ENCODE measurements at places on chromosomes 4 and X. TPM values are rescaled to one million over a fixed set of nuclear protein-coding genes. Genes with fewer than 3 reads are reported as not detected.
A peak's percentile ranks its signal among the peaks of the same experiment; 100 is the strongest.

DNA sequence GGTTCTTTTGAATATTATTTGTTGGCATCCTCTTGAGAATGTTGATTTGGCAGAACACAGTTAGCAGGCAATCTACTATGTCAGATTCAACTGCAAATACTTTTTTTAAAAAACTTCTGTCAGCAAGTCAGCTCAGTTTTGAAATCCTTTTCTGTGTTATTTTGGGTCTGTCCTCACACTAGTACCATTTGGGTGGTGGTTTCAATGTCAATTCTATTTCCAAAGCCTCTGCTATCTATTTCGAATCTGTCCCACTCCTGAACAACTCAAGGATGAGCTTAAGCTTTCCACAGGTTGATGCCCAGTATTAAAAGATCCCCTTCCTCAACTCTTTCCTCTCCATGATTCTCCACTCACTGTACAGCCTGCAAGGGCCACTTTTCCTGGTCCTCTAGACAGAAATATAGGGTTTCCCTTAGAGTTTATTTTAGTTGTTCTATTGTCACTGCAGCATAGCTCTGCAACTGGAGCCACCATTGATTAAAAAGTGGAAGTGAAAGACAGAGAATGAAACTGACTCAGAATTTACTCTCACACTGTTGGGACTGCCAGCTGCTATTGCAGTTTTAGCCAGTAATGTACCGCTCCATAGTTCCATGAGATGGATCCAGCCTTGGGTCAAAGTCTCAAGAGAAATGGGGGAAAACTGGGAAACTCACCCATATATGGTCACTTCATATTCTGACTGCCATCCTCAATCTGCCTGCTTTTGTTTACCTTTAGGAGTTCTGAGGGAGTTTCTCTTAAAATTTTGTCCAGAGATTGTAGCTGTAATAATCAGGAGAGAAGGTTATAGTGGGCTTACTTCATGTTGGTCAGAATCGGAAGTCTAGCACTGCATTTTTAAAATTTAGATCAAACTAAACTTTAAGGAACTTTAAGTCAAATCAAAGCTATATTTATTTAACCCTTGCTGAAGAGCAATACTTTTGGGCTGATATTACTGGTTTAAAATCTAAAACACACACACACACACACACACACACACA, 14.6 kb downstream of the HDX start:
- DNase-seq: no peak

GRCh38 chr4:150149381-150149780, 71.1 kb downstream of the DCLK2 start:
- no peak for DNase-seq

- no peak for DNase-seq
Observed at GRCh38 chr4:161657616-161658015, 506.2 kb downstream of the FSTL5 start.

GRCh38 chr4:124199755-124200154, 512.8 kb downstream of the ANKRD50 start:
- DNase-seq: no peak

GRCh38 chrX:140343226-140343868, 161.5 kb downstream of the SOX3 start:
- DNase-seq: no peak

DNA sequence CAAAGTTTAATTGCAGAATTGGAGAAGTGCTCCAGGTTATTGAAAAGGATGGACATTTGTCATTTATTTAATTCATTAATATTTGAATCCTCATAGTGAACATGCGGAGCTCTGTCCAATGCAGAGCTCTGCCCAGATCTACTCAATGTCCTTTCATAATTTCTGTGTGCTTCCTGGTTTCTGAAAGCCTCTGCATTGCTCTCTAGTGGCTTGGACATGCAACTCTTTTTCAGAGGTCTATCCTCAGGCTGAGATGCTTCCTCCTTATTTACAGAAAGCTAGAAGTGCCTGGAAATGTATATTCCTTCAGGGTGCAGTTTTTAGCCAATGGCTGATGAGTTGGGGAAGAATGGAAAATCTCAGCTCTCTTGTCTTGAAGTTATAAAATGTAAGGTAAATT, 786.1 kb upstream of the AADAT start:
- DNase-seq: peak; percentile 44

DNA sequence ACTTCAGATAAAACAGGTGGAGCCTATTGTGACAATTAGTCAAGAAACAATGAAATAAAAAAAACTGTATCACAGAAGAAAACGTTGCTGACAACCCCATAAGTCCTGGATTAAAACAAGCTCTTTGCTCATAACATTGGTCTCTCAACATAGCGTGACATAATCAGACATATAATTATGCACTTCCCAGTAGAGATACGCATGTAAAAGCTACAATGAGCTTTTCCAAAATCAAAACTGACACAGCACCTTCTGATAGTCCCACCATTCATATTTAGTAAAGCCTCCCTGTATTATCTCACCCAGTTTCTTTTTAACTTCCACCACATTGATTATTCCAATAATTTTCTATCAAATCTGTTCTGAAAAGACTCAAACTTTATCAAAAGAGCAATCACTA, 372.1 kb upstream of the SMIM31 start:
- DNase-seq: no peak

DNA sequence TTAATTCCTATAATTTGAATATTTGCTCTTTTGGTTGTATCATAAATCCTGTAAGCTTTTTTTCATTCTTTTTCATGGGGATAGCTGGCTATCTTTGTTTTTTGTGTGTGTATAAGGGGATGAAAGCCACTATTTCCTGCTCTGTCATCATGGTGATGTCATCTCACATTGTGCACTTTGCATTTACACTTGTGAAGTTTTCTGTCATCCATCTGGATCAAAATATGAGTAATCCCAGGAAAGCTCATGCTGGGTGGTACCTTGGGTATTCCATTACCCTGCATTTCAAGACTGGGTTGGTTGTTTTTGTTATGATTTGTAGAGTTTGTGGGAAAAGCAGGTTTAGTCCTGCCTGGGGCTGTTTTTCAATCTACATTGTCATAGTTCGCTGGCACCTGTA, 367.3 kb downstream of the CHIC1 start:
- no peak for DNase-seq

GRCh38 chr4:88447371-88448095, 9.4 kb upstream of the HERC5 start:
- no peak for DNase-seq

FHIP1A gene
- total RNA-seq: 95.8 TPM

GRIPAP1 gene
- 32.7 TPM for total RNA-seq

SLC25A43 gene
- total RNA-seq: 8.9 TPM

NDST4 gene
- total RNA-seq: not detected

MAGEC1 gene
- not detected for total RNA-seq

MAGEA9B gene
- not detected for total RNA-seq

MSANTD1 gene
- total RNA-seq: 1.0 TPM

IL1RAPL1 gene
- total RNA-seq: 0.23 TPM
